HFF-Myc (cell line): ENCODE measurements at places on chromosomes 16 and 17.
A peak's percentile ranks its signal among the peaks of the same experiment; 100 is the strongest.

GRCh38 chr17:3891626-3892094 lies 1.2 kb downstream of the CAMKK1 start:
- DNase-seq, result no peak

- no peak for DNase-seq
These were observed 19.9 kb upstream of the MLKL start for GRCh38 chr16:74720579-74720978.

- DNase-seq, result peak; percentile 35
These were observed 701 bp upstream of the MRC2 start for GRCh38 chr17:62626719-62627218.

DNA sequence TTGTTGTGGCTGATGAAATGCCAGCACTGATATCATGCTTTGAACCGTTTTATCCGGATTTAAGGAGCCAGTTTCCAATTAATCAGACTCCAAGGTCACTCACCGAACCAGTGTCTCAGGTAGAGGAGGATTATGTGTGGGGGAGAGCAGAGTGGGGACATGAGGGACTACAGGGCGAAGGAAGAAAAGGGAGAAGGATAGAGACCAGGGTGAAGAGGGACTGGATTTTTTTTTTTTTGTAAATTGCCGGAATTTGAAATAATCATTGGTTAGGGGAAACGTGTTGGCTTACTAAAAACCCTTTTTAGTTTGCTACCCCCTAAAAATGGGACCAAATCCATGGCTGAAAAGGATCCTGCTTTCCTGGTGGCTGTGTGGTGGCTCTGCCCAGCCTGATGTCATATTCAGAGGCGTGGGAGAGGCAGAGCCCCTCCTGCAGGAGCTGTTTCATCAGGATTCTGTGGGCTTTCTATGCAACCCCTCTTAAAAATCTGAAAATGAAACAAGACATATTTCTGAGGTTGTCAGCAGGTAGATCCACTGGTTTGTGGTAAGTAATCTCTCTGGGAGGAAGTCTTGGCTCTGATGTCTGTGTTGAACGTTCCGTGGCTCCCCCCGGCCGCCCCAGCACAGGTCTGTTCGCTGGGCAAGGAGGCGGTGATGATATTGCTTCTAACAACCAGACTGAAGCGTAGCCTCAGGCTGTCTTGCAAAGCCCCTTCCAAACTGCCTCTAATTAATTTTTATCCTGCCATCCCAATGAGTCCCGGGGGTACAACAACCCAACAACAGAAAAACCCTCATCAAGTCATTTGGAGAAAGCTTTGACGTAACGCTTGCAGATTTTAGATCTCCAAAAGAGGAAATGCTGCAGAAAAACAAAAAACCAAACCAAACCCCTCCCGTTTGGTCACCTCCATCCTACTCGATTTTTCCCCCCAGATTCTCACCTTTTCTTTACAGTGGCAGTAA lies 143.0 kb upstream of the ZFHX3 start:
- no peak for DNase-seq

- no peak for DNase-seq
These were observed 4.7 kb downstream of the PPP1R1B start for GRCh38 chr17:39631403-39631802.

- DNase-seq, result no peak
These were observed 2.9 kb upstream of the ITGA3 start for GRCh38 chr17:50052822-50053653.

GRCh38 chr16:47026492-47026891 lies 53.0 kb upstream of the DNAJA2 start:
- no peak for DNase-seq

GRCh38 chr17:21173543-21173942 lies 40.4 kb downstream of the TMEM11 start:
- DNase-seq, result no peak

- no peak for DNase-seq
These were observed 6.1 kb downstream of the WDR81 start for GRCh38 chr17:1730326-1731193.

GRCh38 chr17:60079401-60080243 lies 901 bp upstream of the HEATR6 start:
- DNase-seq, result no peak

DNA sequence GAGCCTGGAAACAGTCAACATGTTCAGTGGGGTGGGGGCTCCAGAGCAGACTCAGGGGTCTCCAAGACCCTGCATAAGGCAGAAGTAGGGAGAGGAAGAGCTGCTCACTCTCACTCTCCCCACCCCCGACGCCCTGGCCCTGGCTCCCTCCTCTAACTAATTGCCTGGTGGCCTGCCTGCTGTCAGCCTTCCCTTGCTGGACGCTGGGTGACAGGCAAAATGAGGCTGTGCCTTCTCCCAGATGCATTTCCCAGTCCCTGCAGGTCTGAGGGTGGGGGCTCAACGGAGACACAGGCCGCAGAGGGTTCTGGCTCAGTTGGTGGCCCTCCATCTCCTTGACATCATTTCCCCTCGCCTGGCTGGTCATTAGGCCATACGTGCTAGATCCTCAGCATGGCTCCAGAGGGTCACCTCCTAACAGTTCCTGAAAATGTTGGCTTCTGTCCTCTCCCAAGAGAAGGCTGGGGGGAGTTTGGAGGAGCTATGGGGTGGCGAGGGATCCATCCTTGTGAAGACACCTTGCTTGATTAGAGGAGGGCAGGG lies 1.4 kb downstream of the FMNL1 start:
- no peak for DNase-seq

DNA sequence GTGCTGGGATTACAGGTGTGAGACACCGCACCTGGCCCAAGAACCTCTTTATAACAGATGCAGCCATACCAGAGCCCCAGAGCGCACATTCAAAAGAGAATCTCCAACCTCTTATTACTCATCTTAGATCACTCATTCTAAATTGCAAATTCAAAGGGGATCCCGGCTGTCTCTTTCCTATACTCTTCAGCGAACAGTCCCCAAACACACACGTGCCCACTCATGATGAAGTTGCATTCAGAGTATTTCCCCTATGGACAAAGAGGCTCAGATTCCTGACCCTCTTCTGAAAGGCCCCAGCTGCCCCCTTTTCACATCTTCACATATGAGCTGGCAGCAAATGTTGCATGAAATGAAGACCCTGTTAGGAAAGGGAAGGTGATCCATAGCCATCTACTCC lies 22.5 kb upstream of the ABR start:
- no peak for DNase-seq

- peak; percentile 72 for DNase-seq
These were observed 30.7 kb downstream of the YPEL2 start for GRCh38 chr17:59361916-59362810.

- no peak for DNase-seq
These were observed 92.4 kb downstream of the YPEL2 start for GRCh38 chr17:59423903-59424302.

- no peak for DNase-seq
These were observed 29.5 kb upstream of the PIK3R6 start for GRCh38 chr17:8896641-8897635.

- DNase-seq, result no peak
These were observed 40.5 kb downstream of the CMIP start for GRCh38 chr16:81484908-81485624.

GRCh38 chr17:40312131-40312731 lies 3.3 kb downstream of the RARA start:
- DNase-seq, result no peak

- no peak for DNase-seq
These were observed 2336.1 kb downstream of the TP53TG3F start for GRCh38 chr16:35795361-35796029.

GRCh38 chr17:77307479-77308198 lies 166.9 kb downstream of the SEC14L1 start:
- DNase-seq, result no peak

DNA sequence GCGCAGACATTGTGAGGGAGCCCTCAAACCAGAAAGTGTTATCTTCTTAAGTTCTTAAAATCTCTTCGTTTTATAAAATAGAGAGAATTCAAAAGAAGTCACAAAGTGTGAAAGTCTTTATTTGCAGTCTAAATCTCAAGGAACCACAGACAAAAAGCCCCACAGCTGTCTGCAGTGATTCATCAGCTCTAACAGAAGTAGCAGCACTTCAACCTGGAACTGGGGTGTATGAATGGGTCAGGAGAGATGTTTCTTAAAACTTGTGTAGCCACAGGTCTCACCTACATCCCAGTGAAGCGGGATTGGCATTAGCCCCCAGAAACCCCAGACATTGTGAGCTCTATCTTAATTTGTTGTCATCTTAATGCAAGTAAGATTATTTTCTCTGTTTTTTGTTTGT lies 61.1 kb downstream of the CDYL2 start:
- no peak for DNase-seq
